ENCODE measurements at places on chromosomes 5 and 9.

GRCh38 chr5:119356612-119357188, 881 bp downstream of the TNFAIP8 start:
- DNase-seq = no peak

- no peak for DNase-seq
Measured at GRCh38 chr5:126683912-126684311, 83.2 kb downstream of the PHAX start.

- no peak for DNase-seq
Measured at GRCh38 chr9:119667163-119667562, 297.9 kb upstream of the BRINP1 start.

DNA sequence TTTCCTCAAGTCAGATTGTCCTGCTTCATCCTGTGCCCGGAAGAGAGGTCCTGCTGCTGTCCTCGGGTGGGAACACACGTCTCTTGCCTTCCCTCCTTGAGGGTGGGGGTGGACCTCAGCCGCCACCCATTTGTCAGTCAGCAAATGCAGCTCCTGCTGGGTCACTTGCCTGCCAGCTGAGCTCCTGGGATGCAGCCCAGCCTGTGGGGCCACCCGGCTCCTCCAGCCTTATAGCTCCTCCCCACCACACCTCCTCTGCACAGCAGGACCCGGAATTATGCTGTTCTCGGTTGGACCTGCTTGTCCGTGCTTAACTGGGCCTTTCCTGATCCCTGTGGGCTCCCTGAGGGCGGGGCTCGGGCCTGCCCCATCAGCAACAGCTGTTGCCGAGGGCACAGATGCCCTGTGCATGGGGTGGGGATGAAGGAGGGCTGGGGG, 52.7 kb downstream of the RXRA start:
- DNase-seq = no peak

DNA sequence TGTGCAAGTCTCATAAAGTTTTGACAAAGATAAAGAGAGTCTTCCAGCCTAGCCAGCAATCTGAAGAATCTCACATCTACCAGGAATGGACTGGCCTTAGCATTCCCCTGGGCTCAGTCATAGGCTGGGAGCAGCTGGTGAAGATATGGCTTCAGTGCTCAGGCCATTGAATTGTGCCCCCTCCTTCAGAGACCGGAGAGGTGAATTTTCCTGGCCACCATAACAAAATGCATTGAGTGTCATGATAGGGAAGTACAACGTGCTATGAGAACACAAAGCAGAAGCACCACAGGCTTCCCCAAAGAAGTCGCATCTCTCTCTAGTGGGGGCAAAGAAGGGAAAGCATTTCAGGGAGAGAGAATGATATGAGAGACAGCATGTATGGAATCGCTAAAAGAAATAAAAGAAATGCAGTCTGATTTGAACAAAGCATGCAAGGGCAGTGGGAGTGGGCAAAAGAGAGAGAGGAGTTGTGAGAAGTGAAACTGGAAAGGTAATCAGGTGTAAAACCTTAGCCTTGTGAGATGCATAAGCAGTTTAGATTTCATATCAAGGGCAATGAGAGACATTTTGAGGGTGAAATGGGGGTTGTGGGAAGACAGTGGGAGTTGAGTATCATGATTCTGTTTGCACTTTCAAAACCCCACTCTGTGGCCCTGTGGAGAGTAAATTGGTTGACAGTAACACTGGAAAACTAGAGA, 57.1 kb upstream of the NMUR2 start:
- DNase-seq = no peak

DNA sequence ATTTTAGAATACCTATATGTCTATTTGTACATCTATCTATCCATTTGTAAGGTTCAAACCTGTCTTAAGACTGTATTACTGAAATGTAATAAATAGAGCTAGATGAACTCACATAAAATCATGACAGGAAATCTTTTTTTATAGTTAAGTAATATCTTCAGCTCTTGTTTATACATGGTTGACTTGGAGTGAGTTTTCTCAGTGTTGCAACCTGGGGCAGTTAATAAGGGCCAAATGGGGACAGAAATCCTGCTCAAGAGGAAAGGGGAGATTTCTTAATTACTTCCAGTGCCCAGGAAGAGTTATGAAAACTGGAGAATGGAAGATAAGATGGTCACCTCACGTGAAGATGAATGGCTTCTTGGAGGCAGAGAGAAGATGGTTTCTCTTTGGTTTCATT, 265.1 kb upstream of the FBXL7 start:
- DNase-seq = no peak

DNA sequence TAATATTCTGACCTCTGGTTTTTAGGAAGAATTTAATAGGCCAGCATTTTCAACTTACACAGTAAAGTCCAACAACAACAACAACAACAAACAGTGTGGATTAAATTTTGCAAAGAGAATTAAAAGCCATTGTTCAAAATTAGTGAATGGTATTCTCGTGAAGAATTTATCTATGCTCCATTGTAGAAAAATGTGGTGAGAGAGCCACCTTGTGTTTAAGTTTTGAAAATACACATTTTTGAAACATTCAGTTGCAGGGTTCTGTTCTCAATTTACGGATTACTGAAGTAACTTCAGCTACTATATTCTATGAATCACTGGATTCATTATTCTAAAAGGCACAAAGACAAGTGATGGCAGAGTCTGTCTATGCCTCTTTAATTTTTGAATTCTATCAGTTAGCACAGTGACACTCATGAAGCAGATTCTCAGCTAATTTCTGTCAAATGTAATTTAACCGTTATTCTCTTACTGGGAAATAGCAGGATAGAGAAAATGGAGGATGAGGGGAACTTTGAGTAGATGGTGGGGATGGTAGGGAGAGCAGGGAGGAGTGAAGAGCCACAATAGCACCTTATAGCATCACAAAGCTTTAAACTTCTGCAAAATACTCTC, 11.0 kb downstream of the CCDC152 start:
- DNase-seq = no peak

DNA sequence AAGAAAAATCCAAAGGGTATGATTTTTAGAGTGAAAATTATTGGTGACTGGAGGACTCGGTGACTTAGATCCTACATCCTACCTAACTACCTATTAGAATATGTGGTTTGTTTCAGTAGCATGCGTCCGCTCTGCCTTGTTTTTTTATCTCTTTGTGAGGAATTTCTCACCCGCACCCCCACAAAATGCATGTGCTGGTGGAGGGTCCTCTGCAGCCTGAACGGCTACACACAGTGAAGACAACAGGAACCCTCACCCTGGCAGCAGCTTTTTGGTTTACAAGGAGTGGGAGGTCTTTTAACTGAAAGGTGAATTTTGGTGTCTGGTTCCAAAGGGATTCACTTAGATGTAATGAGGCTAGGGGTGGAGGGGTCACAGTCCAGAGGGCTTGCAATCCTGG, 115.5 kb downstream of the GNA14 start:
- no peak for DNase-seq

- DNase-seq = no peak
Measured at GRCh38 chr9:36964791-36965190, 69.3 kb downstream of the PAX5 start.

DNA sequence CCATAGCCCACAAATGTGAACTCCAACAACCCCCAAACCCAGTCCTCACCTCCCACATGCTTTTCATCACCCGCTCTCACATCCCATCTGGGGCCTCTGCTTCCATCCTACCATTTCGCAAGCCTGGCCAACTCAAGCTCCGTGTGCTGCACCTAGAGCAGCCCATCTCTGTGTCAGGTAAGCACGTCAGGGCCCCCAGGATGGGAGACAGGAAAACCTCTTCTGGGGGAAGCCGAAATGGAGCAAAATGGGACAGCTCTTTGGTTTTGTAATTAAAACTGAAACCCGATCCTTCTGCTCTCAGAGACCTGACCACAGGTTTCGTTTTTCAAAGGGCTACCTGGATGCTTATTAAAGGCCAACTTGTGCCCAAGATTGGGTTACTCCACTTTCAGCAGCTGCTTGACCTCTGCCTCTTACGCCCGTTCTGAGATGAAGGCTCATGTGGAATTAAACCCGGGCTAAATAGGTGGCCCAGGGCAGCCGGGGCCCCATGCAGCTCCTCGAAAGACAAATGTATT, 287.7 kb downstream of the SLIT3 start:
- DNase-seq = no peak

DNA sequence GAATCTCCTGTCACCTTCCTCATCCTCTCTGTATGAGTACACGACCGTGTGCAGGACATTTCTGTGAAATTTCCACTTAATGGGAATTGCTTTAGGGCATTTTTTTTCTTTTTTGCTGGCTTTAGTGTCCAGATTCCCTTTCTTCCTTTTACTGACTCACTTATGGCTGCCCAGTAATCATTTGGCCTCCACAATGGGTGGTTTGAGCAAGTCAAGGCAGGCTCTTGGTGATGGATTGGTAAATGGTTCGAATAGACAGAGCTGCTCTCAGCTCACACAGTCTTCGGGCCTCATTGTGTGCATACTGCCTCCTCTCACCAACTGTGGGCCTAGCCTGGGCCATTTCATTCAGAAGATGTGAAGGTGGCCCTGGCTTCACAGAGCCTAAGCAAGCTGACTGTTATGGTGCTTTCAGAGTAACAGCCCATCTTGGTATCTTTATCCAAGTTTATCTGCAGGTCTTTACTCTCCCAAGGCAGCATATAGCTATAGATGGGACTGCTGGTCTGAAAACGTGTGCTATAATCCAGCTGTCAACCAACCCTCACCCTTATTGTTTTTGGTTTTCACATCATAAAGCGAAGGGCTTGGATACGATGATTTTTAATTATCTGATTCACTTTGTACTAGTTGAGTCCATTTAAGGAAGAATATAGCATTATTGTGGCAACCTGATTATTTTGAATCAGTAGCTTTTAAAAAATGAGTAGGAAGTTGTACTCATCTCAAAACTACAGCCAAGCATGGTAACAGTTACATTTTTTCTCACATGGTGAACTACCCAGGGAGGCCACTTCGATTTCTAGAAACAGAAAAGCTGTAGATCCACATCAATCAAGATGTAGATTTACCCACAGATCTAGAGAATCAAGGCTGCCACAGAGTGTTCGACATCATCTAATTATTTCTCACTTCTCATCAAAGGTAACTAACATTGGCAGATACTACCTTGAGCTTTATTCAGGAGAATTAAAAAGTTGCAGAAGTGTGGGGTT, 50.4 kb upstream of the CKMT2 start:
- no peak for DNase-seq

DNA sequence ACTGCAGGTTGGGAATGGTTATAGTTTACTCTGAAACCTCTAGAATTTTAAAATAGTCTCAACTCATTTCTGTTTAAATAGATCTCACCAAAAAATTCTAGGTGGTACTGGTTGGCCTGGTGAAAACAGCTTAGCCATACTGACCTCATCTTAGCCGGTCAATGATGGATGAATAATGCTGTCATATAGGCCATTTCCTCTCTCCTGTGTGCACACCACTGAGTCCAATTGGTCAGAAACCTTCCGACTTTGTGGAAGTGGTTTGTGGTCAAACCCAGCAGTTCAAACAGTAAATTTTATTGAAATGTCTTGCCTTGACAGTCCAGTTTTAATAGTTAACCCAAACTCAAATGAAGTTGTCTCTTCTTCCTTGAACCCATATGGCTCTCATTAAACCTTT, 98.6 kb downstream of the GIN1 start:
- no peak for DNase-seq

DNA sequence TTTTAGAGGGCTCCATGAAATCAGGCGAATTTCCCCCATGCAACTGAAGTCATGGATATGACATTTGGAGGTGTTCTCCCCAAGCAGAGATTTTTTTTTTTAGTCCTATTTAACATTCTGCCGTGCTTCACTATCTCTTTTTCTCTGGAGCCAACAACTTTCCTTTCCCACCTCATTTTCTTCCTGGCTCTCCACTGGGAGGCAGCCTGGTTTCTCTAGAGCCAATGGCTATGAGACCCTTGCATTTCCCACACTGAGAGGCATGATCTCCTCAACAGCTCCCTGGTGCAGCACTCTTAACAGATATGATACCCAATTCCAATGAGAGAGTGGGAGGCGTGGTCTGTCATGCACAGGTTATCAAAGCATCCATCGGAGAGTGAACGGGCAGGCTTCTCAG, 310.8 kb downstream of the DRD1 start:
- DNase-seq = no peak

- no peak for DNase-seq
Measured at GRCh38 chr5:158899211-158899610, 200.5 kb downstream of the EBF1 start.

DNA sequence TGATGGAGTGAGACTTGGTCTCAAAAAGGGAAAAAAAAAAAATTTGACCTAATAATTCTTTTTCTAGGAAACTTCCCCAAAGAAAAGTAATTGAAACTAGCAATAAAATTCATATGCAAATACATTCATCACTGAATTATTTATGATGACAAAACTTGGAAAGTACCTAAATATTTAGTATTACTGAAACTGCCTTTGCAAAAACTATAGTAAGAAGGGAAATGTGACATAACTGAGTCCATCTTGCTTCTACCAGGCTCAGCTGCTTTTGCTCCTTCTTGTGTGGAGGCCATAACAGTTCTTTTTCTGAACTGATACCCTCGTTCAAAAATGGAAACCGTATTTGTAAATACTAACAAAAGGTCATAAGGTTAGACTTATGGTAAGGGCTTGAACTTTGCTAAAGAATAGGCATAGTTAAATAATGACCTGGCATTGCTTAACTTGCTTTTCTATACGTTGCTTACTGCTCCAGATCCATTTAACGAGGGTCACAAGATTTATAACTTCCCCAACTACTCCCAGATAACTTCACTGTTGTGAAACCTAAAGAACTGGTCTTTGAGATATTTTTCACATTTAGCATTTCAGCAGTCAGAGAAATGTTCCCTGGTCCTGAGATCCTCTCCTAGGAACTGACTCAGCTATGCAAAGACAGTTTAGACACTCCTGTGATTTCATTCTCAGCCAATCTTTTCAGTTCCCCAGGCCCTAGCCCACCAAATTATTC, 68.4 kb downstream of the CFAP95 start:
- no peak for DNase-seq

DNA sequence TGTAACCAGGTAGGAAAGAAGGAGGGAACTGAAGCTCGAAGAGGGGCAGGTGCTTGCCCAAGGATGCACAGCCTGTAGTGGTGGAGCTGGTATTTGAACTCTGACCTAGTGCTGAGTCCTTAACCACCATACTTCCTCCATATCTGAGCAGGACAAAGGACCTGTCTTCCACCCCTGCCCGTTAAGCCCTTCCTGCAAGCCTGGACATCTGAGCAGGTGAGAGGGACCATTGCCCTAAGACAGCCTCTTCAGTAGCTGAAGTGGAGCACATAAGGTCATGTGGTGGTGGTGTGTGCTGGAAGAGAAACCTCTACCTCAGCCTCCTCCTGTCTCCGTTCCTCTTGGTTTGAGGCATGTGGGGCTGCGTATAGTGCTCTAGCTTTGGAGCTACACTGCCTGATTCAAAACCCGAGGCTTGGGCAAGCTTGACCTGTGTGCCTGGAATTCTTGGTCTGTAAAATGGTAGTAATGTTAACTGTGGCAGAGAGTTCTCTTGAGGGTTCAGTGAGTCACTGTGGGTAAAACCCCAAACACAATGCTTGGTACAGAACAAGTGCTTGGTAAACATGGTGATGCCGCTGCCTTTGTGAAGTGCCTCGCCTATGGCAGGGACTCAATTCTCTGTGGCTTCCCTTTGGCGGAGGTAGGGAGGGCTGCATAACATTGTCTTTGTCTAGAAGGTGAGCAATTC, 7.4 kb downstream of the GALNT10 start:
- DNase-seq = no peak

- DNase-seq = no peak
Measured at GRCh38 chr9:18526685-18527084, 52.7 kb downstream of the ADAMTSL1 start.
